ENCODE measurements at places on chromosomes 7 and 10.

DNA sequence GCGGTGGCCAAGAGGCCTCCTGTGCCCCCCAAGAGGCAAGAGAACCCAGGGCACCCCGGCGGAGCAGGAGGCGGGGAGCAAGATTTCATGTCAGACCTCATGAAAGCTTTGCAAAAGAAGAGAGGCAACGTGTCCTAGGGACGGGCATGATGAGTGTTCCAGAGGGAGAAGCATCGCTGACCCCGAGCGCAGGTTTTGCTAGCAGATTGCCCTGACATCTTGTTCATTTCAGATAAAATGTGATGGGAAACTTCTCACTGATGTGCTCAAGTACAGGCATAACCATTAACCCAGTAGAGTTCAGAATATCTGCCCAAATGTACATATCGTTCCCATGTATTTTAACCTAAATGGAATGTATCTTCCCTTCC is 129.2 kb downstream of the APBB1IP start:
- no peak for DNase-seq

DNA sequence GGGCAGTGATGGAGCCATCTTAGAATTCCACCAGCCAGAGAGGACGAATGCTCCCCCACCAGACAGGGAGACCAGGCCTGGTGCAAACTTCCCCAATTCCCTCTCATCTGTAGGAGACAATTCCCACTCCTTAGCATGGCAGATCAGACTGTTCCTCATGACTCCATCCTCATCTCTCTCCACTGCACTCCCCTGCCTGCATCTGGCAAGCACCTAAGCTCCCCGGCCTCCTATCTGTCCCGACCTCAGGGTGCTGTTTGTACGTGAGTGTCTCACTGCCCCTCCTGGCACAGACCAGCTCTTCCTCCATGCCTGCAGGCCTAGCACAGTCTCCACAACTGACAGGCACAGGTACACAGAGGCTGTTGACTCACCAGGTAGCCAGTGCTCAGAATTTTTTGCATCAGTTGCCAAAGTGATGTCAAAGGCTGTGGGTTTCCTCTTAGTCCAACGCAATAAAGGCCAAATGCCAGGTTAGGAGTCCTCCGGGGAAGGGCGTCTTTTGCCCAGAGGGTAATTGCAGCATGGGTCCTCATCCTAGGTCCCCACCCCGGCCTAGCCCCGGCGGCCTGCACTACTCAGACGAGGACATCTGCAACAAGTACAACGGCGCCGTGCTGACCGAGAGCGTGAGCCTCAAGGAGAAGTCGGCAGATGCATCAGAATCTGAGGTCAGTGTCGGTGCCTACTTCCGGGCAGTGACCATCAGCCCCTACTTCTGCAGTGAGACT is 436.8 kb upstream of the FOXK1 start:
- no peak for DNase-seq

GRCh38 chr7:98984126-98984525 is 105.8 kb downstream of the TRRAP start:
- no peak for DNase-seq

DNA sequence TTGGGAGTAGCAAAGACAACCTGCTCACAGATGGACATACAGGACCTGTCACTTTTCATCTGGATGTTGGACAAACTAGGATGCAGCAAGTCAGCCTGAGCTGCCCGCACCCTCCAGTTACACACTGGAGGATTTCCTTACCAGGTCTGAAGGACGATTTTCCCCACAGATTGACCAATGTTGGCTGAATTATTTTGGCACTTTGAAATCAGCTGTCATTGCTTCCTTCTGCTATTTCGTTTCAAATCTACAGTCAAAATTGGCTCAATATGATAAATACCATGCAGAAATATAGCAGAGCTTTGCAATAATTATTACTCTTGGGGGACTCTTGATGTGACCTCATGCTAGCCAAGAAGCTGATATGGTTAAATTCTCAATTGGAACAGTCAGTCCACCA is 2.5 kb downstream of the CLRN3 start:
- no peak for DNase-seq

- DNase-seq: no peak
Observed at GRCh38 chr7:65892161-65892560, 19.3 kb downstream of the VKORC1L1 start.

DNA sequence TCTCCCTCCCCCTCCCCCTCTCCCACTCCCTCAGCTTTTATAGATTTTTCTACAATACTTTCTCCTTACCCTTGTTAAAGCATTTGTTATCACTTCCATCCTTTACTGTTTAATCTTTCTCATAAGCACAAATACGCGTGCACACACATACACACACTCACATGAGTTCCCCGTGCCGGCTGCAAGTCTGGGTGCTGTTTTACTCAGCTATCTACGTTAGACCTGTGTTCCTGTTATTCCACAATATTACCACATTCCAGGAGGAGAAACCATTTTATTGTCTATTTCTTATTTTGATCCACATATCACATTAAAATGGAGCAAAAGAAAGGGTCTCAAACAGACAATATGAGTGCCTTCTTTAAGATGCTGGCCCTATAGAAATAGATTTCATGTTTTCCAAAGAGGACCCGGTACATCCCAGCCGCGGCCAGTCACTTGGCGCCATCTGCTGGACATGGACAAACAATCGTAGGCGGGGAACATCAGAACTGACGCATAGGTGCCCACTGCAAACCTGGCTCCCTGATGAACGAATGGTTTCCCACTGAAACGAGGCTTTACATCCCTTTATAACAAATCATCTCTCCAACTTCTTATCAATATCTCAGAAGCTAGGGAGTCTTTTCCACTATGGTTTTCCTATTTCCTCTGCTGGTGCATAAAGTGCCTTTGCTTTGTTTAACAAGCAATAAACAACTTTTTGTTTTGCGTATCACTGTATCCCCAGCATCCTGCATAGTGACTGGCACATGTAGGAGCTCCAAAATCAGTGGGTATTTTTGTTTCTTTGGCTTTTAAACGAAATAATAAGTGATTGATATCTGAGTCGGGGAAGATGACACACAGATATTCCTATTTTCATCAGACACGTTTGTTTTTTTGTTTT is 25.2 kb upstream of the OPTN start:
- peak; percentile 33 for DNase-seq

GRCh38 chr10:24484771-24485170 is 238.9 kb downstream of the ARHGAP21 start:
- DNase-seq: no peak

- DNase-seq: no peak
Observed at GRCh38 chr10:24908793-24909423, 43.5 kb downstream of the PRTFDC1 start.

GRCh38 chr7:55179931-55180682 is 161.3 kb downstream of the EGFR start:
- no peak for DNase-seq

DNA sequence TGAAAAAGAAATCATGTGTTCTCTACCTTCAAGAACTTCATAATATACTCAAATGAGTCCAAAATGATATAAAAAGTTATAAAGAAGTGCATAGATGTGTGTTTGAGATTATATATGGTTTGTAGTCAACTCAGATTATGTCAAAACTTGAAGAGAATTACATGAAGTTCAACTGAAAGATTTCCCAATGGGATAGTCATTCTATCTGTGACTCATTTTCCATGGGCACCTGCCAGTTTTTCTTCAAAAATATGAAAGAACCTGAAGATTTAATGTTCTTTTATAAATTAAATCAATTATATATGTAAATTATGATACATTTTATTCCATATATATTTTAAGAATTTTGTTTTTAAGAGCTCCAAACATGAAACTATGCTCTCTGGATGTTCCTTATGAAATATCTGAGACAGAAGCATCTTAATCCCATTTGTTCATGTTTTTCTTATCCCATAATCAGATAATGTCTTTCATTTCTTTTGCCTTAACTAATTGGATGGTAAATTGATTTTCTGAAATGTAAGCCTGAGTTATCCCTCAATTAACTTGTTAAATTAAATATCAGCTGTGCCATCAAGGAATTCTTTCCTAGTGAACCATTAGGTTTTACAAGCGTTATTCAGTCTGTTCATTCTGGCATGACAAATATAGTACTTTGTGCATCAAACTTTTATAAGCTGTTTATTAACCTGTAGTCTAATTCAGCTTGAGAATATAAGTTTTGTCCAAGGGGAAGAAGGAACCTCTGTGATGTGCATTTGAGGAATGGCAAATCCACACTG is 387.1 kb downstream of the IPMK start:
- DNase-seq: no peak

DNA sequence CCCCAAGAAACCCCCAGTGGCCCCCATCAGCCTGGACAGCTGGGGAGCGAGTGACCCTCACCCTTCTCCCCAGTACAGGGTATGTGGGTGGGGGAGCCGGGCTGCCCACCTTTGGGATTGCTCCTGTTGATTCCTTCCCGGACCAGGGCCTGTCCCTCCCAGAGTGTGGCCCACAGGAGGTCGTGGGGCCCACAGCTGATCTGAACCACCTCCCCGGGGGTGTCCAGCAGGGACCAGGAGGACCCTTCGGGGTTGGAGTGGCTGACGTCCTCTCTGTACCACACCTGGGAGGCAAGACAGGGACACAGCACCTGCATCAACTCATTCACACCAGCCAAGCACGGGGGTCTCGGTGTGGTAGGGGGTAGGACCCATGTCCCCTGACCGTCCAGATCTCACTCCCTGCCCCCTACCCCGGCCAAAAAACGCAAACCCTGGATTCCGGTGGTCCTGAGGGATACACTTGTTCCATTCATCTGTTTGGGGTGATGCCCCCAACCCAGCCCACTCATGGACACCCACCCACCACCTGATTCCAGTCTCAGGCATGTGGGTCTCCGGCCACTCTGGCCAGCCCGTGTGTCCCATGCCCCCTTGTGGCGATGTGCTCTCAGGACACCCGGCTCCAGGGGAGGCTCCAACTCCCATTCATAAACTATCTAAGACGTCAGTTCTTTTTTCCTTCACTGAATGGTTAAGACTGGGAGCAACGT is 10.9 kb downstream of the TECPR1 start:
- no peak for DNase-seq

- no peak for DNase-seq
Observed at GRCh38 chr7:80412842-80413241, 99.0 kb downstream of the GNAT3 start.

GRCh38 chr10:1454428-1454827 is 282.9 kb downstream of the ADARB2 start:
- peak; percentile 30 for DNase-seq

DNA sequence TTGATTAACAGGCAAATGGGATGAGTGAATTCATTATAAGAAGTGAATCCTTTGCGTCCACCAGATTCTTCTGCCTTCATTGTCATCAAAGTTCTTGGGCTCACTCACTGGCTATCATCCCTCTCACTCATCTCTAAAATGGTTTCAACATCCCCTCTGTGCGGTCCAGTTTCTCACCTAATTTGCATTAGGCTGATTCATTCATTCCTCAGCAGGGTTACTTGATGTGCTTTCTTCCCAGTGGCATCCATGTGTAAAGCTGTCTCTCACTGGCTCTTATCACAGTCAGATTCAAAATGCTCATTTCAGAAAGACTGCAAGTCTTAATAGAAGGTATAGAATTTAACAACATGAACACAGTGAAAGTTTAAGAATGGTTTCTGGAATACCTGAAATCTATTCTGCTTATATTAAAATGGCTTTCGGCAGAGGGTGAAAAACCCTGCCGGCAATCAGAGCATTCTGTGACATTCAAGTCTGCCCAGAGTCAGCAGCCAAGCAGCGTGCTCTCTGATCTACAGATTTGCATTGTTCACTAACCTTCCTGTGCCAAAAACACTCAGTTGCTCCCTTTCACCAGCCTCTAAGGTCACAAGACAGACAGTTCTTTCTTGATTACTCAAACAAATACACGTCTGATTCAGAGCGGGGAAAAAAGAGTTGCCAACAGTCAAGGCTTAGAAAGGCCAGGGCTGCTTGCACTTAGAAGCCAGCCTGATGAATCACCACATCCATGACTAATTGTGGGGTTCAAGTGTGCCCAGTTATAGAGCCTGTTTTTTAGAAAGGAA is 106.7 kb downstream of the TES start:
- DNase-seq: no peak

DNA sequence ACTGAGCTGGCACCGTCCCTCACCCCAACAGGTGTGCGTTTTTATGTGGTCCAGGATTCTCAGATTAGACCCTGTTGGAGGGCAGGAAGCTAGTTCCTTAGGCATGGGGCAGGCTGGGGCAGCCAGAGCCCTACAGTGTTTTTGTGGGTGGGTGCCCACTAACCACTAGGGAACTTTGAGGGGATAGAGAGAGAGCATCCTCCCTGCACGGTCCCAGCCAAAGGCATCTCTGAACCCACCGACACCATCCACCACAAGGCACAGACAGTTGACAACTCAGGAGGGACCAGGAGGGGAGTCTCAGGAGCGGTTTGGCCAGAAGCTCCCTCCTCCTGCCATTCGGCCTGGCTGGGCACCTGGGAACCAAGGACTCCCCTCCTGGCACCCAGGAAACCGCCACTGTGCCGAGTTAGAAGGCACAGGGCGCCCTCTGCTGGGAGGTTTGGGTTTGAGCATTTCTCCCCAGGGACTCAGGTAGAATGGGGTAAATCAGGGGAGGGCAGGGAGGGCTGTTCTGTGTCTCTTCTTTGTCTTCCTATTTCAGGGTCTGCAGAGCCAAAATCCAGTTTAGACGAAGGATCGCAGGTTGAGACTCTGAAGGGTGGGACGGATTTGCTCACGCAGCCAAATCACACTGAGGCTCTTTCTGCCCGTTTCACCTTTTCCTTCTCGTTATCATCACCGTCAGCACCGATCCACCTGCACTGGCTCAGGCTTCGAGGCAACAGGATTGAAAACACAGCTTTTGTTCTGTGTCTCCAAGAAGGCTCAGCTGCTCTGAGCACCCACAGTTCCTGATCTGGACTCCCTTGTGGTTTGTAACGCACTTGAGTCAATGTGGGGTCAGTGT is 84.8 kb upstream of the COL13A1 start:
- DNase-seq: peak; percentile 22

DNA sequence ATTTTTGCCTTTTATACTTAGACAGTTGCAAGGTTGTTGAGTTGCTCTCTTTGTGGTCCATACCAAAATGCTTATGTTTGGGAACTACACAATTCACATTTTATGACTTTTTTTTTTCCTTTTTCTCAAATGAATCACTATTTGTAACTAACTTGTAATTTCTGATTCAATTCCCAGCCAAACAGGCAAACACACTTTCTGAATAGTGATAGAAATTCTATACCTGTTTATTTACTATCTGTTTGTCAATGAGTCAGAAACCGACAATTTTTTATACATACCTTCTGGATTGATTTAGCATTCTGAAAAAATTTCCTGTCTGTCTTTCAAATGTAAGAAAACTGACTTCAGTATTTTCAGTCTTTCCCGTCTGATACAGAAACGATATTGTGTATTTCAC is 69.1 kb downstream of the MBL2 start:
- DNase-seq: no peak

DNA sequence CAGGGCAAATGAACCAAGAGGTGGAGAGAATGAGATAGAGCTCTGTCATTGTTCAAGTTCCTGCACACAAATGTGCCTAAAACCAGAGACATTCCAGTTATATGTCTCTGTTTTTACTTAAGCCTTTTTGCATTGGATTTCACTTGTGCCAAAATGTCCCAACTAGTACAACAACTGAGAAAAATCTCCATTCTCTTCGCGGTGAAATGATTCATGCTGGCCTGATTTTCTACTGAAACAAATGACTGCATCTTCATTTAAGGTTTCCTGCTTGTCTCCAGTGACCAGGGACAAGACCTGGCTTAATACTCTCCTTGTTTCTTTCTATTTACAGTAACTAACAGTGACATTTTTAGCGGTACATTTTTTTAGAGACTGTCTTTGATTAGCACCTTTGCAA is 714.9 kb downstream of the KCNMA1 start:
- no peak for DNase-seq
